Activated CD4-positive, alpha-beta T cell treated with anti-CD3 and anti-CD28 coated beads, Interleukin-2, amount 10 ng/mL, durations not matched to agents 7 days and 5 days (primary cell): ENCODE measurements at places on chromosomes 6 and 20. TPM values are rescaled to one million over a fixed set of nuclear protein-coding genes. Genes with fewer than 3 reads are reported as not detected.

- no peak for DNase-seq
Measured at GRCh38 chr6:89939144-89939543, 44.9 kb downstream of the GJA10 start.

DNA sequence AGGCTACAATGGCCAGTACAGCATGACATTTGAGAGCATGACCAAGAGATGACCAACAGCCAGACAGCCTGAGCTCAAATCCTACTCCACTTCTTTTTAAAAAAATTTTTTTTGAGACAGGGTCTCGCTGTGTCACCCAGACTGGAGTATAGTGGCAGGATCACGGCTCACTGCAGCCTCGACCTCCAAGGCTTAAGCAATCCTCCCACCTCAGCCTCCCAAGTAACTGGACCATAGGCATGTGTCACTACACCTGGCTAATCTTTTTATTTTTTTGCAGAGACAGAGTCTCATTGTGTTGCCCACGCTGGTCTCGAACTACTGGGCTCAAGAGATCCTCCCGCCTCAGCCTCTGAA is 42.9 kb downstream of the NOL4L start:
- no peak for DNase-seq

DNA sequence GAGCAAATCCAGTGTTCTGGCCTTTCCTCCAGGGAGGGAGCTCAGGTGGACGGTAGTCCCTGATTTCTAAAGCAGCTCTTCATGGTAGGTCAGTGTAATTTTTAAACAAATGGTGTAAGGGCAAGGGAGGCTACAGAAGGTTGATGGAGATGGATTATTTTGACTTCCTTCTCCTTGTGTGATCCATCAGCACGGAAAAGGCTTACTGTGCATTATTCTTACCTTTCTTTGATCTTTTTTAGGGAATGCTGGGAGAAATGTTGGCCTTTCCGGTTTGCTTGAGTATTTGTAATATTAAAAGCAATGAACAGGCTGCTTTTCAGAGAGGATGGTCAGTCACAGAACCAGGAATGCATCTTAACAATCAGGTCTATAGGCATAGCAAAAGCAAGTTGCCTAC is 487.0 kb upstream of the BTBD3 start:
- no peak for DNase-seq

Gene RAB44
- total RNA-seq = 0.08 TPM

- DNase-seq = no peak
Measured at GRCh38 chr6:1820714-1821113, 211.0 kb downstream of the FOXC1 start.

DNA sequence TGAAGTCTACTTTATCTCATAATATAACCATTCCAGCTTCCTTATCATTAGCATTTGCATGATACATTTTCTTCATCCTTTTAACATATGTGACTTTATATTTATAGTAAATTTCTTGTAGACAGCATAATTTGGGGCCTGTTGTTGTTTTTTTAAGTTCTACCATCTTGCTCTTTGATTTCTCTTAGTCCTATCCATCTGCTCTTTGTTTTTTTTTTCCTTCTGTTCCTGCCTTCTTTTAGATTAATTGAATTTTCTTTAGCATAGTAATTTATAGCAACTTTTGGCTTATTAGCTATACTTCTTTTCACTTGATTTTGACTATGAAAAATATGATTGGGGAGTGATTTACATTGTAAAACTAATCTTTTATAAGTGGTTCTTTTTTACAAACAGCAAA is 19.2 kb upstream of the FABP7 start:
- DNase-seq = no peak

DNA sequence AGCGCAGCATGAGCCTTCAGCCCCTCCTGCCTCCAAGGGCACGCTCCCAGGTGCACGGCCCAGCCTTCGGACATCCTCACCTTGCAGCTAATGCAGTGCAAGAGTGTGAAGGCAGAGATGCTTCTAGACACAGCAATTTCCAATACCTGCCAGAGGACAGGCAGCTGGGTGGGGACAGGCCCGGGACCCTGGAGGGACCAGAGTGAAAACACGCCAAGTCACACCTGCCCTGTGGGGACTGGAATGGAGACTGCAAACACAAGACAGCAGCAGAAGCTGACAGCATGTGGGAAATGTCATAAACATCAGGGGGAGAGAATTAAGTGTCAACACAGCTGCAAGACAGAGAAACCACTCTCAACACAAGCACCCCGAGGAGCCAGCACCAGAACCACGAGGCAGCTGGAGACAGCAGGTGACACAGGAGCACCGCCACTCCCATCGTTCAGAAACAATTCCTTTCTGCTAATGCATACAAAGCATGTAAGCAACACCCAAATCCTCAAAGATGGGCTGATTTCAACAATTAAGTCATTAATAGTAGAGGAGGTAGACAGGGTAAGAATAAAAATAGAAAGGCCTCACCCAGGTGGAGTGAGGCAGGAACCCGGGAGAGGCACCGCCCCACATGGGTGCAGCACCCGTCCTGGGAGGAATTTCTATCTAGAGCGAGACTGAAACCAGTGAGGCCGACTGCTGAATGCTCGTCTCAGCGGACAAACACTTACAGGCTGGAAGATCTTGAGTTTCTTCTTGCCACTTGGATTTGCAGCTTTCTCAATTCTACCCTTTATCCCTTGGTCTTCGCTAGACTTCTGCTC is 17.1 kb downstream of the DIDO1 start:
- no peak for DNase-seq

Gene FRMD1
- total RNA-seq = not detected

GRCh38 chr6:113574147-113574546 is 283.0 kb upstream of the MARCKS start:
- no peak for DNase-seq

Gene CPNE5
- total RNA-seq = 1.00 TPM

DNA sequence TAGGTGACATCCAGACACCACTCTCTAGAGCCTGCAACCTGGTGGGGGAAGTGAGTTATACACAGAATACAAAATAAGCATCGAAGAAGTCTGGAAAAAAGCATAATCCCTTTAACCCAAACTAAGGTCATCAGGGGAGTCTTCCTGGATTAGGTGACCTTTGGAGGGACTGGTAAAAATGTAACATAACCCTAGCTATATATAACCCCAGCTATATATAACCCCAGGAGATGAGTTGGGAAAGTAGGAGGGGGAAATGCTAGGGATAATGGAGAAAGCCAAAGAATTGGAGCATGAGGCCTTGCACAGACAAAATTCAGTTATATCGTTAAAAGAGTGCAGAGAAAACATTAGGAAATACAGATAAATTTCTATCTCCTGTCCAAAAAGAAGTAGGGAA is 164.8 kb downstream of the QRSL1 start:
- DNase-seq = no peak

GRCh38 chr20:17808357-17808756 is 108.6 kb downstream of the BANF2 start:
- no peak for DNase-seq

Gene TRAM2
- total RNA-seq = 9.4 TPM

DNA sequence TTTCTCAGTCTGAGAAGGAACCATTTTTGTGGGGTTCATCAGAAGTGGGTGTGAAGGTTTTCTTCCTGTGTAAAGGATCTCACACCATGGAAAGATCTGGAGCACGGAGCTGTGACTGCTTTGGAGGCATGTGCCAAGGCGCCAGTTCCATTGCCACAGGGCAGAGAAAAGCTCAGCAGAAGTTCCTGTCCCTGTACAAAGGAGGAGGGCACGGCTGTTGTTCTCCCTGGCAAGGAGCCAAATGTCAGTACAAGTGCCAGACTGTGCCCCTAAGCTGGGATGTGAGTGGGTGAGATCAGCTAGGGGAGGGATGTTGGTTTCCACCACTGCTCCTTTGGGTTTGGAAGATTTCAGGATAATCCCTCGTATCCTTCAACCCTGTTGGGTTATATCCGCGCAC is 117.3 kb downstream of the CRYBG1 start:
- no peak for DNase-seq

Gene ATAT1
- 8.3 TPM for total RNA-seq

Gene MYT1
- total RNA-seq = not detected

GRCh38 chr6:80174900-80175572 is 68.6 kb downstream of the BCKDHB start:
- no peak for DNase-seq

GRCh38 chr20:15318682-15319081 is 981.3 kb upstream of the FLRT3 start:
- no peak for DNase-seq

GRCh38 chr6:38774929-38775707 is 60.0 kb downstream of the DNAH8 start:
- no peak for DNase-seq

GRCh38 chr20:40109136-40109535 is 579.9 kb downstream of the MAFB start:
- no peak for DNase-seq

- no peak for DNase-seq
Measured at GRCh38 chr6:141744194-141744925, 388.4 kb upstream of the GJE1 start.

Gene VAPB
- total RNA-seq = 31.0 TPM

Gene EDN1
- not detected for total RNA-seq

GRCh38 chr6:154766288-154766687 is 33.1 kb downstream of the SCAF8 start:
- no peak for DNase-seq
